ENCODE measurements at places on chromosomes 2 and 18. TPM values are rescaled to one million over a fixed set of nuclear protein-coding genes. Genes with fewer than 3 reads are reported as not detected.

The SRD5A2 gene
- 0.02 TPM for polyA plus RNA-seq

The CEP192 gene
- 13.4 TPM for polyA plus RNA-seq

The LDLRAD4 gene
- 0.77 TPM for polyA plus RNA-seq

The NYAP2 gene
- not detected for polyA plus RNA-seq

The FBXO48 gene
- polyA plus RNA-seq = 1.5 TPM

The DOCK10 gene
- 0.33 TPM for polyA plus RNA-seq

The TLX2 gene
- 0.06 TPM for polyA plus RNA-seq

The FKBP1B gene
- 151 TPM for polyA plus RNA-seq

The TTC32 gene
- polyA plus RNA-seq = 6.8 TPM

The FAM117B gene
- polyA plus RNA-seq = 4.0 TPM

The PDE11A gene
- polyA plus RNA-seq = 0.23 TPM

The SNORC gene
- polyA plus RNA-seq = 2.8 TPM

The TSHZ1 gene
- polyA plus RNA-seq = 0.06 TPM

The SLC5A7 gene
- 0.30 TPM for polyA plus RNA-seq

The SCN1A gene
- 0.16 TPM for polyA plus RNA-seq

The GPAT2 gene
- 0.26 TPM for polyA plus RNA-seq

The SLC35F5 gene
- polyA plus RNA-seq = 11.8 TPM

The TCF23 gene
- polyA plus RNA-seq = 0.02 TPM

The UGT1A10 gene
- polyA plus RNA-seq = not detected

The BZW1 gene
- 78.9 TPM for polyA plus RNA-seq

The GEN1 gene
- 6.9 TPM for polyA plus RNA-seq

The ATRAID gene
- 280 TPM for polyA plus RNA-seq

The COL4A4 gene
- polyA plus RNA-seq = 0.33 TPM

The GPR55 gene
- not detected for polyA plus RNA-seq

The HRH4 gene
- 0.02 TPM for polyA plus RNA-seq

The EFHD1 gene
- polyA plus RNA-seq = 5.3 TPM

The RIT2 gene
- 0.46 TPM for polyA plus RNA-seq

The GALM gene
- polyA plus RNA-seq = 7.3 TPM

The NTSR2 gene
- 0.09 TPM for polyA plus RNA-seq

The PIGN gene
- polyA plus RNA-seq = 20.9 TPM

The EPAS1 gene
- polyA plus RNA-seq = 2.0 TPM

The TEX44 gene
- not detected for polyA plus RNA-seq

The UGT1A3 gene
- polyA plus RNA-seq = not detected

The MDH1B gene
- polyA plus RNA-seq = 1.5 TPM

The SELENOI gene
- polyA plus RNA-seq = 22.2 TPM

The TBR1 gene
- not detected for polyA plus RNA-seq

The LINC00305 gene
- not detected for polyA plus RNA-seq

The CETN1 gene
- not detected for polyA plus RNA-seq

The DNAH6 gene
- 0.06 TPM for polyA plus RNA-seq

The KCNE4 gene
- 0.03 TPM for polyA plus RNA-seq

The PECR gene
- polyA plus RNA-seq = 15.9 TPM

The DSG3 gene
- polyA plus RNA-seq = 0.02 TPM

The CD226 gene
- not detected for polyA plus RNA-seq

The HOXD8 gene
- not detected for polyA plus RNA-seq

The ERICH2 gene
- polyA plus RNA-seq = not detected

The ANKRD62 gene
- not detected for polyA plus RNA-seq

The LYG1 gene
- polyA plus RNA-seq = 0.68 TPM

The UGT1A5 gene
- polyA plus RNA-seq = not detected

The CKAP2L gene
- polyA plus RNA-seq = 1.6 TPM

The SERPINB10 gene
- not detected for polyA plus RNA-seq

The COL6A3 gene
- polyA plus RNA-seq = 1.2 TPM

The SULT1C2 gene
- polyA plus RNA-seq = 2.8 TPM

The MAB21L4 gene
- polyA plus RNA-seq = 0.08 TPM

The ACADL gene
- 0.11 TPM for polyA plus RNA-seq

The TUBA4B gene
- polyA plus RNA-seq = 0.08 TPM

The COQ10B gene
- polyA plus RNA-seq = 1.7 TPM

The TTC39C gene
- 6.2 TPM for polyA plus RNA-seq
